Left cardiac atrium (tissue), 4 donors: ENCODE measurements at places on chromosomes 7 and 10. TPM values are rescaled to one million over a fixed set of nuclear protein-coding genes. Genes with fewer than 3 reads are reported as not detected.

Gene PIP
- not detected for total RNA-seq

Gene SFR1
- 7.0 TPM for total RNA-seq

Gene ABCC2
- total RNA-seq = 0.53 TPM

Gene ITGB8
- 5.2 TPM for total RNA-seq

Gene PRSS1
- not detected for total RNA-seq

Gene ZNRF2
- total RNA-seq = 7.7 TPM

Gene C10orf105
- 0.27 TPM for total RNA-seq

Gene GPER1
- total RNA-seq = 7.6 TPM

Gene ARHGEF35
- total RNA-seq = 2.3 TPM

Gene SRRM3
- total RNA-seq = 19.7 TPM

Gene ADIRF
- 269 TPM for total RNA-seq

Gene CYP2C8
- total RNA-seq = 0.34 TPM

Gene VAX1
- not detected for total RNA-seq

Gene NMT2
- 15.8 TPM for total RNA-seq

Gene GSDME
- 6.4 TPM for total RNA-seq

Gene NPSR1
- total RNA-seq = not detected

Gene DNAJB6
- total RNA-seq = 159 TPM

Gene ANKRD30A
- 0.32 TPM for total RNA-seq

Gene NUTM2A
- 1.6 TPM for total RNA-seq

Gene KCNMA1
- 4.1 TPM for total RNA-seq

Gene POT1
- total RNA-seq = 14.1 TPM

Gene IQCE
- total RNA-seq = 12.0 TPM

Gene CCDC172
- not detected for total RNA-seq

Gene AGBL3
- total RNA-seq = 1.7 TPM
